Epithelial cell of umbilical artery (primary cell): ENCODE measurements at places on chromosomes 12 and 14. TPM values are rescaled to one million over a fixed set of nuclear protein-coding genes. Genes with fewer than 3 reads are reported as not detected.

KLRC4 gene
- not detected in 2 replicates for total RNA-seq

FLVCR2 gene
- total RNA-seq: 0.32 and 0.46 TPM in 2 replicates

RPS6KL1 gene
- total RNA-seq: 5.2 and 15.0 TPM in 2 replicates

LEMD3 gene
- 20.8 and 33.4 TPM in 2 replicates for total RNA-seq

PCED1B gene
- total RNA-seq: 0.32 and 1.1 TPM in 2 replicates
